Fibroblast of the aortic adventitia (primary cell): ENCODE measurements at places on chromosomes 12 and 14. TPM values are rescaled to one million over a fixed set of nuclear protein-coding genes. Genes with fewer than 3 reads are reported as not detected.

- peak; percentile 79 for DNase-seq
These were observed 2.2 kb downstream of the MMP17 start for GRCh38 chr12:131830335-131830913.

DNA sequence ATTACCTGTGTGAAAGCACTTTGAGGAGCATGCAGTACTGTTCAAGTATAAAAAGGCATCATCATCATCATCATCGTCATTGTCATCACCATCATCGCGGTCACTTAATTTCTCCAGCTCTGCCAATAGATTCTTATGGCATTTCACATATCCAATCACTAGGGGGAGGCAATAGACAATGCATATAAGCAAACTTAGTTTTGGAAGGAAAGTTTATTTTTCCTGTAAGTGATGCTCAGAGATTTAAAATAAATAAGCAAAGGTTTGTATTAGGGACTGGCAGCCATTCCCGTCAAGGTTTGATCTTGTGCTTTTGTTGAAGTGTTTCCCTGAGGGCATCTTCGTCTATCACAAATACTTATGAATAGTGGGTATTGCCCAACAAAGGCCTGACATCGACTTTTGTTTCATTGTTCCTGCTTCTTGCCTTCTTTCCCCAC, 127.4 kb downstream of the KTN1 start:
- DNase-seq = peak; percentile 75

DNA sequence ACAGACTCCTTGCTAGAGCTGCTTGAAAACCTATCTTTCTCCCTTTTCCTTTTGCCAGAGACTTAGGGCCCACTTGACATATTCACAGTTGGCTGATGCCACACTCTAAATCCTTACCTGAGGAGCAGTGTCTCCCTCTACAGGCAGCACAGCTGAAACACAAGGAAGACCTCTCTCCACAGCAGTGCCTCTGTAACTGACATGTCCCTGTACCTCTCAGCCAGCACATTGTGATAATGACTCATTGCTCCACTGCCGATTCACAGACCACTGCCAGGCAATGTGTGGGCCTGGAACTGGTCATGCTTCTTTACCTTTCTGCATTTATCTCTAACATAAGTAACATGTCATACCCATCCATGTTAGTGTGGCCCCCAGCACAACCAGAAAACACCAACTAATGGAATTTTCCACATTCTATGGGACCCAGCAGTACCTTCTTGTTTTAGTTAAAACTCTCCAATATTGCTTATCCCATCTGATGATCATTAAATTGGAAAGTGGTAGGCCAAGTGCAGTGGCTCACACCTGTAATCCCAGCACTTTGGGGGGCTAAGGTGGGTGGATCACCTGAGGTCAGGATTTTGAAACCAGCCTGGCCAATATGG, 56.5 kb downstream of the GTF2A1 start:
- peak; percentile 72 for DNase-seq

DNA sequence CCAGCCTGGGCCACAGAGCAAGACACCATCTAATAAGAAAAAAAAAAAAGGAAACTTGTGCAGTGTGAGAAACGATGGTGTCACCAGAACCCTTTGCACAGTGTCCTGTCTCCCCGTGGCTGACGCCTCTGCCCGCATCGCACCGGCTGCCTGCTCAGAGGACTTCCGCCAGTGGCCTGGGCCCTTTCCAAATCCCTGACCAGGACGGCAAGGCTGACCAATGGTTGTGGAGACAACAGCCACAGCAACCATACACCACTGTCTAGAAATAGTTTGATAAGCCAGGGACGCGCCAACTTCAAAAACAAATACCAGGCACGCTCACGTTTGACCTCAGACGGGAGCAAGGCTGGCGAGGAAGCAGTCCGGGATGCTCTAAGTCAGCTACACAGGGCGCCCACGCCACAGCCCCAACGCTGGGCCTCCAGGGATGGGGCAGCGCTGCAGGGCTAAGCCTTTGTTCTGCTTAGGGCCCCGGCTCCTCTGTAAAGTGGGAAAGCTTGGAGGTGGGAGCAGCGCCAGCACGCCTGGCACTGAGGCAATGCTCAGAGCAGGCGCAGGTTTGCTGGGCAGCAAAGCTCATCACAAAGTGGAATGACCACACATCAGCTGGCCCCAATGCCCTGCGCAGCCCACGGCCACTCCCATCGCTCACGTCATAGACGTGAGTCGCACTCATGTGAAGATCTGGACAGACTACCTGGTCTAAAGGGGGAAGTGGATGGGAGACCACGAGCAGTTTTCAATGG, 12.5 kb downstream of the PGAM5 start:
- no peak for DNase-seq

GRCh38 chr12:99029511-99030271, 384.6 kb downstream of the APAF1 start:
- DNase-seq = no peak

DNA sequence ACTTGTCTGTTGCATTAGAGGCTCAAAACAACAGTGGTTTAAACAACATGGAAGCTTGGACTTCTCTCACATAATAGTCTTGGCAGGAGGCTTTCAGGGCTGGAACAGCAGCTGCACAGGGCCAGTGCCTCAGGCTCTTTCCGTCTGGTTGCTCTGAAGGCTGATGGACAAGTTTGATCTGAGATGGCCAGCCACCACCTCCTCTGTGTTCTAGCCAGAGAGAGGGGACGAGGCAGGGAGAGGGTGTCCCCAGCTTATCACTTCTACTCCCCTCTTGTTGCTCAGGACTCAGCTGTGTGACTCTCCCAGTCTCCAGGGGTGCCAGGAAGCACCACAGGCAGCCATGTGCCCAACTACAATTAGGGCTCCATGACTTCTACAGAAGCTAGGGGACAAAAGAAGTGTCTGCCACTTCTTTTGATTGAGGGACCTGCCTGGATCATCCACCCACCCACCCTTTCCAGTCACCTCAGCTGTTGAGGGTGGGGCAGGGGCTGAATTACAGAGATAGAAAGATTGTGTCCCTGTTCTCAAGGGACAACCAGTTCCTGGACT, 46.6 kb downstream of the SMIM41 start:
- no peak for DNase-seq

DNA sequence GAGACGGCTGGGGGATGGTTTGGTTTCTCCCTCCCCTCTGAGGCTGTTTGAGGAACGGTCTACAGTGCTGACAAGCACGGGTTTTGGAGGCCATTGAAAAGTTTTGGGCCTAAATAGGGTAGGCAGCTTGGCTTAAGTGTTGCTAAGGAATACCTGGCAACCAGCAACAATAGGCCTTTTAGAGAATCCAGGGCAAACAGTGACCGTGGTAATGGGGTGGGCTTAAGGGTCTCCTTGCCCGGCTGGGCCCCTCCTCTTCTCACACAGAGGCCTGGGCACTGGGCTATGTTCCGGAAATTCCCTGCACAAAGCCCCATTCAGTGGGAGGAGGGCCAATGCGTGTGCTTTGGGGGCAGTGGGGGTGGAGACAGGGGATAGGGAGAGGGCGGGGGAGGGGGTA, 55.4 kb downstream of the ASCL1 start:
- DNase-seq = no peak

DNA sequence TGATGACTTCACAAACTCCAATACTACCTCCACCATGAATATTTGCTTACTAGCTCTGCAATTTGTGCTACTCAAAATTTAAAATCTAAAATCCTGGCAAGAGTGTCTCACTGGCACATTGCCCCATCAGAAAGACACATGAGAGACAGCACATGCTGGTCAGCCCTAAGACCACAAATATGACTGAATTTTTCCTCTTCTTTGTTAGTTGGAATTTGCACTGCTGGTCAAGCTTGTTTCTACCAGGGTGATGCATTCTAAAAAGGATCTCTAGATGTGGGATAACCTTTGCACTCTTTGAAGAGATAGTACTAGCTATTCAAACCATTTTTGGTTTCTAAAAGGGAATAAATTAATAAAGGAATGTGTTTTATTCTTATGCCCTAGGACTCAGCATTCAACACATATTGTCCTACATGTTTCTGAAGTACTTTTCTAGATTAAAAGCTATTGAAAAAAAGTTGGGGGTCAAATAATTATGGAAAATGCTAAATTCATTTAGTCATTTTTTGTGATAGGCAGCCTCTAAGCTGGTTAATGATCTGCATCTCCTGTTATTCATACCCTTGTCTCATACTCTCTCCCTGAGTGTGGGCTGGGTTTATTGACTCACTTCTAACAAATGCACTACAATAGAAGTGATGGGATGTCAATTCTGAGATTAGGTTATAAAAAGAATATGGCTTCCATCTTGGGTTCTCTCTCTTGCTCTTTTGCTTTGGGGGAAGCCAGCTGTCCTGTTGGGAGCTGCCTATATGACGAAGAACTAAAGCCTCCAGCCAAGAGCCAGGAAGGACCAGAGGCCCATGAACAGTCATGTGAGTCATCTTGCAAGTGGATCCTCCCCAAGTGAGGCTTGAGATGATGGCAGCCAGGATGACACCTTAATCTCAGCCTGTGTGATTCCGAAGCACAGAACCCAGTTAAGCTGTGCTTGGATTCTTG, 211.5 kb upstream of the CRY1 start:
- DNase-seq = no peak

DEGS2 gene
- 0.16 TPM in 1 of 2 replicates, not detected in the other for total RNA-seq

ZNF219 gene
- total RNA-seq = 5.9 and 22.4 TPM in 2 replicates

PIANP gene
- 0.45 TPM in 1 of 2 replicates, not detected in the other for total RNA-seq

MTHFD1 gene
- 12.2 and 73.1 TPM in 2 replicates for total RNA-seq

IAPP gene
- total RNA-seq = not detected in 2 replicates

KLHL42 gene
- total RNA-seq = 13.6 and 32.5 TPM in 2 replicates

ADGRD1 gene
- 1.2 and 22.3 TPM in 2 replicates for total RNA-seq

ANKRD33 gene
- total RNA-seq = 0.09 TPM in 1 of 2 replicates, not detected in the other

FGF6 gene
- total RNA-seq = not detected in 2 replicates
